ENCODE measurements at places on chromosomes 16 and 17.

DNA sequence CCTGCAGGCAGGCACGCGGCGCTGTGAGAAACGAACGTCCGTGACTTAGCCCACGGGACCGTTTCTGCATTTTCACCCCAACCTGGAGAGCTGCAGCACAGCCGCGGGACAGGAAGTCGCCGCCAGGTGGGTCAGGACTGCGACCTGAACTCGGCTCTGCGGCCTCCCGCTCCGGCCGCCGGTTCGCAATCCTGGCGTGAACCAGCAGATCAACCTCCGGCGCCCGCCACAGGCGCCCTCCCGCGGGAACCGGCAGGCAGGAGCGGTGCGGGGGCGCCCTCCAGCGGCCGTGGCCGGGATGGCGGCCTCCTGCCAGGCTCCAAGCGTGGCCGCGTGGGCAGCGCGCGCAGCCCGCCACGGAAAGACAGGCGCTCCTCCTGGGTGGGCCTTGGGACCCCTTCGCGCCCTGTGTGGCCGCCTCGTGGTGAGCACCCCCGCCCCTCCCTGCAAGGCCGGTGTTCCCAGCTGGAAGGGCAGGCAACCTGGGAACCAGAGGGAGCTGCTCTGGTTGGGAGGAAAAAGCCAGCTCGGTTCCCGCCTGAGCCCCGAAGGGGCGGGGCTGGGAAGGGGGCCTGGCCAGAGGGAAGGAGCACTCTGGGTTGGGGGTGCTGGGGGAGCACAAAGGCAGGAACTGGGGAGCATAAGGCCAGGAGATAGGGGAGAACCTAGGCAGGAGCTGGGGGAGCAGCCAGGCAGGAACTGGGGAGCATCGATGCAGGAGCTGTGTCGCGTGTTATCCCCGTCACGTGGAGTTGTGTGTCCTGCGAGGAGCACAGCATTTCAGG, 28.2 kb downstream of the ACTG1 start:
- H3K36me3 ChIP-seq: no peaks in the 10 kb centered on the region
- H3K27ac ChIP-seq: no peak overlapping the region
- peak; percentile 36 for DNase-seq

DNA sequence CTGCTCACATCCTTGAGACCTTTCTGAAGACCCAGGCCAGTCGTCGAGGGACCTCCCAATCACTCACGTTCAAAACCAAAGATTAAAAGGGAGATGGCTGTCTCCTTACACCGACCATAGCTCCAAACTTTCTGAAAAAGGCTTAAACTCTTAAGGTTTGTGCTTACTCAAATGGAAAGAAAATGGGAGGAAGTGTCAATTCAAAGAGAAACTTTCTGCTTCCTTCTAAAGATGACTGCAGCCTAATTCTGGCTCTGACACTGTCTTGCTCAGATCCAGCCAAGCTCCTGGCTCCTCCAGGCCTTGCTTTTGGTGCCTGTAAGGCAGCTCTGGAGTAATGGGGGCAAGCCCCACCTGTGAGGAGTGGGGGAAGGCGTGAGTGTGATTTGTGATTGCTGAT, 54.9 kb upstream of the WSB1 start:
- H3K36me3 ChIP-seq: no peaks in the 10 kb centered on the region
- H3K27ac ChIP-seq: no peak overlapping the region
- H3K27me3 ChIP-seq: no peaks in the 10 kb centered on the region
- no peak for DNase-seq
- peaks cover 66% of the 10 kb centered on the region for H3K4me1 ChIP-seq

DNA sequence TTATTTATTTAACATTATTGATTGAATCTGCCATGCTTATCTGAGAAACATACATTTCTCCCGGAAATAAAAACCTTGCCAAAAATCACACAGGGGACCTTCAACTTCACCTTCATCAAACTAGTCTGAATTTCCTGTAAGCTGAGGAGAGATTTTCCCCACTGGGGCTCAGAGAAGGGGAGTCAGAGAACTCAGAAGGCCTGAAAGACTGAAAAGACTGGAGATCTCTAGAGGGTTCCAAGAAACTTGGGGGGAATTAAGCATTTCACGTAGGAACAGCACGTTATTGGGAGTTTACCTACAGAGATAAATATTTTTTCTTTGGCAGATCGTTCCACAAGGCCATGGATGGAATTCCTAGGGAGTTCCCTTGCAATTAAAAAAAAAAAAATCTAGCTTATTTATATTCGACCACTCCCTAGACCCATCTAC, 528 bp upstream of the NOL11 start:
- peak overlapping the region; percentile 92 for H3K27ac ChIP-seq
- no peak for DNase-seq

- no peaks in the 10 kb centered on the region for H3K4me1 ChIP-seq
- H3K4me3 ChIP-seq: no peak overlapping the region
- H3K36me3 ChIP-seq: no peaks in the 10 kb centered on the region
- H3K27ac ChIP-seq: no peak overlapping the region
- DNase-seq: no peak
- no peaks in the 10 kb centered on the region for H3K27me3 ChIP-seq
Observed at GRCh38 chr16:17259751-17260270, 210.9 kb downstream of the XYLT1 start.

- H3K4me3 ChIP-seq: no peak overlapping the region
- H3K36me3 ChIP-seq: peaks cover 20% of the 10 kb centered on the region
- DNase-seq: no peak
- H3K27ac ChIP-seq: no peak overlapping the region
- no peaks in the 10 kb centered on the region for H3K27me3 ChIP-seq
Observed at GRCh38 chr17:18267366-18267765, 6.9 kb downstream of the MIEF2 start.

DNA sequence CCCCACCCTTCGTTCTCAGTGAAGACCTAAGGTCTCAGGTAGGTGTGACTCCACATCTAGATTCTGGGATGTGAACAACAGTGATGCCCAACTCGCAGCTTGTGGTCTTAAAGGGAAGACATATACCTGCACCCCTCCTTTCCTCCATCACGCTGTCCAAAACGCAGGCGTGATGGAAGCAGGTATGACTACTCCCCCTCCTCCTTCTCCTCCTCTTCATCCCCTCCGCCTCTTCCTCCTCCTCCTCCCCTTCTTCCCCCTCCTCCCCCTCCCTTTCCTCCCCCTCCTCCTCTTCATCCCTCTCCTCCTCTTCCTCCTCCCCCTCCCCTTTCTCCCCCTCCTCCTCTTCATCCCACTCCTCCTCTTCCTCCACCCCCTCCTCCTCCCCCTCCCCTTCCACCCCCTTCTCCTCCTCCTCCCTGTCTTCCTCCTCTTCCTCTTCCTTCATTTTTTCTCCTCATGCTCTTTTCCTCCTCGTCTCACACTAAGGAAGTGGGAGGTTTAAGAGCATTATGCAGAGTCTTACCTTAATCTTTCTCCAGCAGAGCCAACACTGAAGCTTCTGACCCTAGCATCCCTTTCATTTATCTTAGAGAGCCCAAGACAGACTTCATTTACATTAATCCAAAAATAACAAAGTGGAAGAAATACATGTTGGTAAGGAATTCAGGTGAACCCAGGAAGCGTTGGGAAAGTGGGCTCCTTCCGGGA, 352.5 kb downstream of the FOXL1 start:
- H3K27ac ChIP-seq: peak overlapping the region; percentile 25
- H3K27me3 ChIP-seq: no peaks in the 10 kb centered on the region
- H3K4me1 ChIP-seq: peaks cover 36% of the 10 kb centered on the region
- H3K36me3 ChIP-seq: no peaks in the 10 kb centered on the region

DNA sequence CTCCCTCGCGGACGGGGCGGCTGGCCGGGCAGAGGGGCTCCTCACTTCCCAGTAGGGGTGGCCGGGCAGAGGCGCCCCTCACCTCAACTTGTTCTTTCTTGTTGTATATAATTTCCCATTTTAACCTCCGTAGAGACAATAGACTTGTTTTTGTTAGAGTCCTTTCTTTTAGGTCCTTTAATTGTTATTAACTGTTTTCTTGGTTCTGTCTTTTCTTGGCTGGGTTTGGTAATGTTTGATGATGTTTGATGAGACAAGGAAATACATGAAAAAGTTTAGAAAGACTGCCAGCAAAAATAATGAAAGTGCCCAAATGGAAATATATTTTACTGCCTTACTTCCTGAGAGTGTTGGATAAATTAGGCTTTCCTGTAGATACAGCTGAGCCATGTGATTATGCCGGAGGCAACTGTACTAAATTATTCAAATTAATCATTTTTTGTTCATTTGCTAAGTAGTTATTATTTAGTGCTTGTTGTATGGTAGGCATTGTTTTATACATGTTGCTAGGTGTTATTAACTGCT, 30.9 kb downstream of the PRPSAP2 start:
- DNase-seq: no peak
- no peak overlapping the region for H3K4me3 ChIP-seq
- H3K36me3 ChIP-seq: peaks cover 5% of the 10 kb centered on the region
- H3K27me3 ChIP-seq: no peaks in the 10 kb centered on the region

GRCh38 chr17:36089888-36090836, at the start of gene CCL3:
TSS of gene CCL3 (minus strand) at chr17:36090143. CDS start at chr17:36090058, 85 bp downstream.
- DNase-seq: no peak
- H3K4me1 ChIP-seq: peaks cover 5% of the 10 kb centered on the region
- no peak within 1 kb of the TSS for H3K4me3 ChIP-seq

GRCh38 chr16:85170590-85171003, 58.3 kb upstream of the CIBAR2 start:
- DNase-seq: no peak
- peaks cover 95% of the 10 kb centered on the region for H3K4me1 ChIP-seq
- no peaks in the 10 kb centered on the region for H3K36me3 ChIP-seq
- no peak overlapping the region for H3K27ac ChIP-seq

- H3K36me3 ChIP-seq: no peaks in the 10 kb centered on the region
- H3K27ac ChIP-seq: peak overlapping the region; percentile 78
Observed at GRCh38 chr16:75109732-75110243, 6.8 kb downstream of the LDHD start.

DNA sequence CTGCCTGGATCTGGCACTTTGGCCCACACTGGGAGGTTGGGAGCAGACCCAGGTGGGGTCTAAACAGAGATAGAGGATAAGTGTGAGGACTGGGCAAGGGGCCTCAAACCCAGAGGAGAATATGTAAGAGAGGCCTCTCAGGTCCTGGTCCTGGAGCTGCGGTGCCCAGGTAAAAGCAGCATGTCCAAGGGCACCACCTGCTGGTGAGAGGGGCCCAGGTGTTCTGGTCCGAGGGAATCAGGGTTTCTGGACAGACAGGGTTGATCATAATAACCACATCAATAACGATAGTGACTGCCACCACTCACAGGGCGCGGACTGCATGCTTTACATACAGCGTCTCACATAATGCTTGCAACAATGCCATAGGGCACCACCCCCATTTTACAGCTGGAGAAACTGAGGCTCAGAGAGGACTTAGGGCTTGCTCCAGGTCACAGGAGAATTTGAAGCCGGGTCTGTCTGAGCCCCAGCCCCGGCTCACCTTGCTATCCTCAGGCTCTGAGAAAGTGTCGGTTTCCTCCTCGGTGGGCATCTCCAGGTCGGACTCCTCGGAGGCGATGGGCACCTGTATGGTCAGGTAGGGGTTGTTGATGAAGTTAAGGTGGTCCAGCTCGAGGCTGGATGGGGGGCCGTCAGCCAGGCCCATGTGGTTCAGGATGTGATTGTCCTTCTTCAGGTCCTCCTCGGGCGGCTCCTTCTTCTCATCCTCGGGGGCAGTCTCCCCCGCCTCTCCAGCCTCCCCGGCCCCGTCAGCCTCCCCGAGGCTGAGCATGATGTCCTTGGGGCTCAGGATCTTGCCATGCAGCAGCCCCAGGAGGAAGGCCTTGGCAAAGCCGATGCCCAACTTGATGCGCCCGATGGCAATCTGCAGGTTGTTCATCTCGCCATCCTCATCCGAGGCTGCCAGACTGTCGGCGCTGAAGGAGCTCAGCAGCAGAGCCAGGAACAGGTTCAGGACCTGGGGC, 19.1 kb upstream of the CD79B start:
- H3K27me3 ChIP-seq: no peaks in the 10 kb centered on the region
- no peaks in the 10 kb centered on the region for H3K36me3 ChIP-seq
- H3K4me1 ChIP-seq: no peaks in the 10 kb centered on the region
- H3K4me3 ChIP-seq: no peak overlapping the region
- no peak overlapping the region for H3K27ac ChIP-seq

DNA sequence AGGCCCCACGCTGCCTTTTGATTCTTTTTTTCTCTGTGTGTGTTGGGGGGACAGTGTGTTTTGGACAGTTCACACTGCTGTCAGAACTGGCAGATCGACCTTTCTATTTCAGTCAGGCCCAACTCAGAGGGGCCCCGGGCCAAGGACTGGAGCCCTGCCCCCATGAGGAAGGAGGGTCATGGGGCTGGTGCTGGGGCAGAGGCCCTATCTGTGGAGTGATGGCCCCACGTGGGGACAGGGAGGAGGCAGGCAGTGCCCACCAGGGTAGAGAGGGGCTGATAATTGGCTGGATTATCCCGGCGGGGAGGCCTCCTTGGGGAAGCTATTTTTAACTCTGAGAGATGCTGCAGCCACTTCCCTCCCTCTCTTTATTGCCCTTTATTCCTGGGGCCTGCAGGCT, 5.7 kb upstream of the KCNJ12 start:
- no peaks in the 10 kb centered on the region for H3K36me3 ChIP-seq
- H3K4me3 ChIP-seq: no peak overlapping the region
- no peak for DNase-seq
- H3K27me3 ChIP-seq: no peaks in the 10 kb centered on the region
- no peak overlapping the region for H3K27ac ChIP-seq
- peaks cover 7% of the 10 kb centered on the region for H3K4me1 ChIP-seq

DNA sequence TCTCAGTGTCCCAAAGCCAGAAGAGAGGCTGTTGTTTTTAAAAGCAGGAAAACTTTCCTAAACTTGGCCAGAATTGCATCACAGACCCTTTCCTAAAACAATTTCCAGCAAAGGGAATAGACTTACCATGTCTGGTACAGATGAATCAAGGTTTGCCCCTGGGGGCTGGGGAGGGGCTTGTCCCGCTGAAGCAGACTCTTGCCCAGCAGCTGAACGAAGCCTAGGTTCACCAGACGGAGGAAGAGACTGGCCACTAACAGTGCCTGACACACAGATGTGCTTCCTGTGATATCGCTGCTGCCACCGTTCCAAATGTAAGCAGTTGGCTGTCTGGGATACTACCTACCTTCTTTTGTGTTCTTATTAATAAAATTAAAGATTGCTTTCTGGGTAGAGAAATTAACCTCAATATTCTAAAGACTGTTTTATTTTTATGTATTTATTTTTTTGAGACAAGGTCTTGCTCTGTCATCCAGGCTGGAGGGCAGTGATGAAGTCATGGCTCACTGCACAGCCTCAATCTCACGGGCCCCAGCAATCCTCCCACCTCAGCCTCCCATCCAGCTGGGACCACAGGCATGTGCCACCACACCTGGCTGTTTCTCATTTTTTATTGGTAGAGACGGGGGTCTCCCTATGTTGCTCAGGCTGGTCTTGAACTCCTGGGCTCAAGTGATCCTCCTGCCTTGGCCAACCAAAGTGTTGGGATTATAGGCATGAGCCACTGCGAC, 13.5 kb downstream of the PRCD start:
- no peaks in the 10 kb centered on the region for H3K36me3 ChIP-seq
- H3K27me3 ChIP-seq: no peaks in the 10 kb centered on the region
- no peak overlapping the region for H3K27ac ChIP-seq
- peaks cover 67% of the 10 kb centered on the region for H3K4me1 ChIP-seq
- DNase-seq: no peak

DNA sequence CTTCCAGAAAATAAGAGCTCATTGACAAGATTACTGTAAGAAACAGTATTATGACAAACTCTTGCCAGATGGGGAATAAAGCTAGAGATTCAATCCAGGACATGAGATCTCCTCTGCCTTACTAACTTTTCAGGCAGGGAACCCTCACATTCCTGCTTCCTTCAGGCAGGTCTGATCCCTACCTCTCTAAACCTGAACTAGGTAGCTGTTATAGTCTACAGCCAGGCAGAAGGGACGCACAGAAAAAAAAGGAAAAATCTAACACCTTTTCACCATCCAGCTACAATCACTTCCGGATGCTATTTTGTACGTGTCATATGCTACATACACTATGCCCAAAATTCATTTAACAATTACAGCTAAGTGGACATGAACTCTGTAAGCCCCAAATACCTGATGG, 41.2 kb downstream of the CNOT1 start:
- H3K27ac ChIP-seq: no peak overlapping the region
- no peak for DNase-seq
- H3K36me3 ChIP-seq: peaks cover 56% of the 10 kb centered on the region

Measured in esophagus squamous epithelium (tissue), 5 donors.